Esophagus mucosa (tissue), 1 donor: ENCODE measurements at places on chromosomes 2 and 18. TPM values are rescaled to one million over a fixed set of nuclear protein-coding genes. Genes with fewer than 3 reads are reported as not detected.
A peak's percentile ranks its signal among the peaks of the same experiment; 100 is the strongest.

- ATAC-seq = peak; percentile 11
Observed at GRCh38 chr2:27715318-27716210, 51.9 kb downstream of the SLC4A1AP start.

GRCh38 chr2:126761981-126762878, 106.3 kb downstream of the GYPC start:
- ATAC-seq = no peak

- no peak for ATAC-seq
Observed at GRCh38 chr2:68588589-68588988, 54.8 kb upstream of the PROKR1 start.

DNA sequence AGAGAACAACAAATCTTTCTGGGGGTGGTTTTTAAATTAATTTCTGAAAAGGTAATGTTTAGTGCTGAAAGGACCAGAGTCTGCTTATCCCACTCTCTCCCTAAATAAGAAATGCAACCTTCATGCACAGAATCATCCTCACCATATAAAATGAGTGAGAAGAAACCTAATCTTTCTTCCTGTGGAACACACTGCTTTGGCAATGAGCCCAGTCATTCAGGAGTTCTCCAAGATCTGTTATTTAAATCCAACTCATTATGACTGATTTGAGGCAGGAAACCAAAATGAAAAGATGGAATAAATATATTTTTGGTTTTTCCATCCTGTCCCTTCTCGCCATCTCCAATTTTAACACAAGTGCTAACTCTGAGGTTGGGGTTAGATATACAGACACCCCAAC, 228.3 kb downstream of the SRBD1 start:
- no peak for ATAC-seq

DNA sequence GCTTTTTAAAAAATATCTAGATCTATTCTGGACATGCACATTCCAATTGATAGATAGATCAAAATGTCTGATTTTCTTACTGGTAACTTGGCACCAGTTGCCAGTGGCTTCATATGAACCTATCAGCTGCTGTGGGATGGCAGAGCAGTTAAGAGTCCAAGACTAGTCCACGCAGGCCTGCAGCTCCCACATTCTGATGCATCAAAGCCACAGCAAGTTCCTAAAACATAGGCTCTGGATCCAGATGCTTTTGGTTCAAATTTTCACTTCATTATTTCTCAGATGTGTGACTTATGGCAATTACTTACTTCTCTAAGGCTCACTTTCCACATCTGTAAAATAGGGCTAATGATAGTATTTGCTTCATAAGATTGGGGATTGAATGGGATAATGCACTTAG, 48.0 kb upstream of the CYP1B1 start:
- ATAC-seq = no peak

GRCh38 chr18:60182223-60182622, 190.4 kb downstream of the MC4R start:
- no peak for ATAC-seq

GRCh38 chr2:72271766-72272641, 124.3 kb upstream of the CYP26B1 start:
- ATAC-seq = peak; percentile 90

DNA sequence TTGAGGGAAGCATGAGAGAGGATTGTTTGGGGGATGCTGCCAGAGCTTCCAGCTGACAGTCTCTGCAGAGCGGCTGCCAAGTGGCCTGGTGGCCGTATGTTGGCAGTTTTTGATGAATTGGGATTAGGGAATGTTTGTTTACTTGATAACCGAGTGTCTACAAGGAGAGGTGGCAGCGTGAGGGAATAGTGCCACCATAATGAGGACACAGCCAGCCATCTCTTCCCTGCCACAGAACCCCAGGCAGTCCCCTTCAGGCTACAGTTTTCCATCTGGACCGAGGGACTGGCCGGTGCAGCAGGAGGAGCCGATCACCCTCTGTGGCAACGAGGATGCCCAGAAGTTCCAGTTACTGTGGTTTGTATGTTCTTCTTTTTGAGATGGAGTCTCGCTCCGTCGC, 55.2 kb downstream of the TRAPPC12 start:
- no peak for ATAC-seq

DNA sequence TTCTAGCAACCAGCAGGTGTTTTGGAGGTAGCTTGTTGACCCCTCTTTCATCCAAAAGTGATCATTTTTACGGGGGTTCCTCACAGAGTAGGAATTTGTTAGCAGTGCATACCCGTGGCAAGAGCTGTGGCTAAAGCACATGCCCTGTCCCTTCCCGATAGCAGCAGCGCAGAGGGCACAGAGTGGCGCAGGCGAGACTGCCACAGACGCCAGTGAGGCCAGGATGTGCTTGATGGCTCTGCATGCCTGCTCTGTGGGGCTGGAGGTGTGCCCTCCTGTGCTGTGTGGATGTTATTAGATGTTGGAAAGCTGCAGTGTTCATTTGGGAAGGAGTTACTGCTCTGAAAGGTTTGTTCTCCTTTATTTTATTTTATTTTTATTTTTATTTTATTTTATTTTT, 153.6 kb downstream of the FAM210A start:
- ATAC-seq = no peak

GRCh38 chr2:52253416-52253980, 1221.6 kb upstream of the NRXN1 start:
- ATAC-seq = no peak

- no peak for ATAC-seq
Observed at GRCh38 chr2:103009871-103010270, 248.0 kb downstream of the TMEM182 start.

- no peak for ATAC-seq
Observed at GRCh38 chr18:27419646-27420045, 234.5 kb upstream of the CHST9 start.

DNA sequence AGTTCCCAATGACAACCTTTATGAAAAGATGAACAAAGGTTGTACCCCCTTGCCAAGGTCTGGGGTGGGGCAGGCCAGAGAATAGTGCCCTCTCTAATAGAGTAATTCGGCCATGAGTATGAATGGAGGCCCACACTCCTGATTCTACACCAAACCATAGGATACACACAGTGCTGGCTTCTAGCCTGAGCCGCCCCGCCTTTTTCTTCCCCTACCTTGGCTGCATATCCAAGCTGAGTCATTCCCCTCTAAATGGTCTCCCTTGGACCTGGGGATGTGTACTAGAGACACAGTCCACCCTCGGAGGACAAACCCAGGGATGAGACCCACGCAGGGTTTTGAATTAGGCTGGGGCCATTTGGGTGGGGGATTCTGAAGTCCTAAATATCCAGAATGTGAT, 107.2 kb upstream of the CAPN13 start:
- ATAC-seq = peak; percentile 51

DNA sequence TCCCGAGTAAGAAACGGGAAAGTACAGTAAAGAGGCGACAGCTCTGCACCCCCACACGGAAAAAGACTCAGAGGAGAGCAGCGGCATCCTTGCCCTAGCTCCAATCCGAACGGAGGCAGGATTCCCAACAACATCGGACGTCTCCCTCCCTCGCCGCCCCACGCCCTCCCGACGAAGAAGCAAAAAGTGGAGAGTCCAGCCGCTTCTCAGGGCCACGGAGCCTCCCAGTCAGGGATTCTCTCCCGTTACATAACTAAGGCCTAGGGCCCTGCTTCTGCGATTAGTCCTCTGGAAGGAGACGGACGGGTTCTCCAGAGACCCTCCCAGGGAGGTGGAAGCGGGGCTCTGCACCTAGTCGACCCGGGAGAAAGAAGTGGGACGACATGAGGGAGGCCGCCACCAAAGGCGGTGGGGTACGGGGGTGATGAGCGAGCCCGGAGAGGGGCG, 587 bp downstream of the SUMO1 start:
- ATAC-seq = peak; percentile 57

DNA sequence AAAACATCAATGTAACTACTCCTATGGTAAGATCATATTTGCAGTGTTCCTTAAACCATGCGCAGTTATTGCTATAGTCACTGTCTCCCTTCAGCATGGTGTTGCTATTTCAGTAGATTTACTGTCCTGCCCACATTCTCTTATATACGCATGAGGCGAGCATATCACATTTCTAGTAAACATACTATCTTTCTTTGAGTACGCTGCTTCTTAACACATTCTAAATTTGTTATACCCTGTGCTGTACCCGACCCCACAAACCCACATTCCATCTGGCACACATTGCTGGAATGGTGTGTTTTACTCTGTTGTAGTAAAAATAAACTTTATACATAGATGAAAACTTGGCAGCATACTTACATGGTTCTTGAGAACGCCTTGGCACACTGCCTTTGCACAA, 163.3 kb downstream of the QPCT start:
- no peak for ATAC-seq

GRCh38 chr2:64681479-64681967, 27.8 kb upstream of the SERTAD2 start:
- ATAC-seq = no peak

- no peak for ATAC-seq
Observed at GRCh38 chr18:60279391-60279790, 93.2 kb downstream of the MC4R start.

DNA sequence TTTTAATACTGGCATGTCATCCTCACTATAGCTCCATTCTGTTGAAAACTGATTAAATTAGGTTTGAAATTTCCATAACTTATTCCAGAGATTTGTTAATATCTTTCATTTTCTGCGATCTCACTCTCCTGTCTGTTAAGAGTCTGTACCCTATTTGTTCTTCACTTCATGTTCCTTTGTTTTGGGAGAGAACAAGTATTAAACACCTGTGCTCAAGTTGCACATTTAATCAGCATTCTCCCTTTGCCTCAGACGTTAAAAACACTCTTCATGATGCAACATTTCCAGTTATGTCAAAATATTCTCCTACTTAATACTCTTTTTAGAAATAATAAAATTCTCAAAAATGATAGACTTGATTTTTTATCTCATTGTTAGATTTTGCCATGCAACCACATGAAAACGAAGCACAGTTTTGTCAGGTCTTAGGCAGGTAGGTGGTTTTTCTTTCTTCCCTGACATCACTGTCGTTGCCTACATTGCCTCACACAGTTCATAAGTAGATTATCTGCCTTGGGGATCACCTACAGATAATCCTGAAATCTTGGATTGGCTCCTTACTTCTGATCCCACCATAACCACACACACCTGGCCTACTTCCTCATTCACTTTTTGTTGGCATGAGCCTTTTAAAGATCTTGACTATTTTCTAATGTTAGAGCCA, 109.9 kb downstream of the GAREM1 start:
- no peak for ATAC-seq

DNA sequence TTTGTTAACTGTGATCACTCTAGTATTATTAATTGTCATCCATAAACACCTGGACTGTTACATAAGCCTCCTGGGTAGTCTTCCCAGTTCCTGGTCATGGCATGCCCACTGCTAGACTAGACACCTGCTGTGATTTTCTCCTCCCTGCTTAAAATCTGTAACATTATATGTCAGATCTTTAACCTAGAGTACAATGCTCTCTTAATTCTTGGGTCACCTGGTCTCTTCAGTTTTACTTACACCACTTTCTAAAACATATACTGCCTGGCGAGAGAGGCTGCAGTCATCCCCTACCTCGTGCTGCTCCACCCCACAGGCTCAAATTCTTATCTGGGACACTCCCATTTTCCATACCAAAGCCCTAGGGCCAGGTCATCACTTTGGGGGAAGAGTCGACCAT, 161.3 kb downstream of the CDH2 start:
- no peak for ATAC-seq

GRCh38 chr18:35525795-35526494, 28.2 kb upstream of the INO80C start:
- peak; percentile 56 for ATAC-seq

GRCh38 chr2:72414137-72414760, 266.6 kb upstream of the CYP26B1 start:
- ATAC-seq = no peak

GRCh38 chr2:24107-24506, 22.2 kb downstream of the FAM110C start:
- ATAC-seq = peak; percentile 51

- ATAC-seq = no peak
Observed at GRCh38 chr2:240819126-240819857, 727 bp downstream of the KIF1A start.

GRCh38 chr2:101516823-101517690, 42.1 kb upstream of the RFX8 start:
- peak; percentile 96 for ATAC-seq

GRCh38 chr2:182858671-182859070, 7.8 kb downstream of the FRZB start:
- ATAC-seq = no peak

DNA sequence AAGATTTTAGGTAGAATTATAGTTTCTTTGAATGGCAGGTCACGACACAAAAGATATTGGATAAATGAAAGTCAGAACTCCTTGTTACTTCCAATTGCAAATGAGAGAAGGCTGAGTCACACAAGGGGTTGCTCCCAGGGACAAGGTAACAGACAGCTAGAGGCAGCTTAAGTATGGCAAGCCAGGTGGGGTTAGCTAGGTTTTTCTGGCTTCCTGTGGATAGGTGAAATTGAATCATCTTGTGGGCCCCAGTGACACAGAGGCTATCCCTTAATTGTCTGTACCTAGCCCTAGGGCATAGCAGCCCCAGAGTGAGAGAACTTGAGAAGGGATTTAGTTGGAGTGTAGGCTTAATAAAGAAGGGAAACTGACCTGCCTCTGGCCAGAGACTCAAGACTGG, 407.7 kb upstream of the SLC8A1 start:
- ATAC-seq = no peak

- peak; percentile 90 for ATAC-seq
Observed at GRCh38 chr18:58612315-58613055, 16.4 kb downstream of the ALPK2 start.

- ATAC-seq = no peak
Observed at GRCh38 chr2:43441195-43441594, 154.6 kb downstream of the THADA start.

GRCh38 chr2:24515335-24515734, 24.3 kb downstream of the NCOA1 start:
- no peak for ATAC-seq

- no peak for ATAC-seq
Observed at GRCh38 chr2:176178757-176179295, 9.6 kb upstream of the HOXD1 start.

DNA sequence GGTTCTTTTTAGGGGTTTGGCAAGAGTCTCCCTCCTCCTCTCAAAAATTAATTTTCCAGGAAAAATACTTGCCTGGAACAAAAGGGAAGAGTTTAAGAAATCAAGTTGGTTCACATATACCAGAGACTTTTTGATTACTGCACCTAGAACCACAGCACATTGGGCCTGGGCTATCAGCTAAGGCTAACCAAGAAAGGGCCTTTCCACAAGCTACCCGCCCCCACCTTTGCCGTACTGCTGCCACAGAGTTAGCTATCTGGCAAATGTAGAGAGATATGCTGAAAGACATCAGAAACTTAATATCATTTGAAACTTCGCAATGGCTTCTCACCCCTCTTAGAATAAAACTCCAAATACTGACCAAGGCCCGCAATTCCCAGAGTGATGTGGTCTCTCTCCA, 76.9 kb downstream of the AAK1 start:
- ATAC-seq = no peak

- no peak for ATAC-seq
Observed at GRCh38 chr2:133842446-133842845, 274.2 kb upstream of the NCKAP5 start.

Gene ERFE
- 0.44 TPM for total RNA-seq

Gene HOXD4
- 0.36 TPM for total RNA-seq

Gene NCKAP5
- 8.9 TPM for total RNA-seq

Gene ABCB11
- not detected for total RNA-seq

Gene TMEM163
- total RNA-seq = 0.20 TPM

Gene PDE6D
- 18.5 TPM for total RNA-seq

Gene MC2R
- total RNA-seq = not detected
